ENCODE measurements at places on chromosomes 12 and 14.

- DNase-seq, result no peak
These were observed 55.9 kb downstream of the PLEKHA5 start for GRCh38 chr12:19185262-19185929.

GRCh38 chr14:38405851-38406635, 150.2 kb upstream of the CLEC14A start:
- peak; percentile 50 for DNase-seq

- DNase-seq, result no peak
These were observed 41.0 kb upstream of the PYGL start for GRCh38 chr14:50985124-50985858.

- no peak for DNase-seq
These were observed 34.1 kb upstream of the FZD10 start for GRCh38 chr12:130127912-130128789.

DNA sequence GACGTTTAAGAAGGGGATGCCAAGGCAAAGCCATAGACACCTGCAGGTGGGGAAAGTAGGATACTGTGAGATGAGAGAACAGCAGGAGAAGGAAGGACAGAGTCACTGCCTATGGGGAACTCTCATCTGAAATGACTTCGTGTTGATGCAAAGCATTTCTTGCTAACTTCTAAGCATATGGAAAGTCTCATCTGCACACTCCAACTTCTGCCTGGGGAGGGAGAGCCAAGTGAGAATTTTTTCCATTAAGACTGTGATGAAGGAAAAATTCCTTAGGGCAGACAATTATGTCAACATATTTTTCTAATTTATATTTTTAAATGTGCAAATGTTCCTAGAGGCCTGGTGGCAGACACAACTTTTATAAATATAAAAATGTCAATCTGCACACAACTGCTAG, 115.3 kb downstream of the IPO8 start:
- DNase-seq, result no peak

DNA sequence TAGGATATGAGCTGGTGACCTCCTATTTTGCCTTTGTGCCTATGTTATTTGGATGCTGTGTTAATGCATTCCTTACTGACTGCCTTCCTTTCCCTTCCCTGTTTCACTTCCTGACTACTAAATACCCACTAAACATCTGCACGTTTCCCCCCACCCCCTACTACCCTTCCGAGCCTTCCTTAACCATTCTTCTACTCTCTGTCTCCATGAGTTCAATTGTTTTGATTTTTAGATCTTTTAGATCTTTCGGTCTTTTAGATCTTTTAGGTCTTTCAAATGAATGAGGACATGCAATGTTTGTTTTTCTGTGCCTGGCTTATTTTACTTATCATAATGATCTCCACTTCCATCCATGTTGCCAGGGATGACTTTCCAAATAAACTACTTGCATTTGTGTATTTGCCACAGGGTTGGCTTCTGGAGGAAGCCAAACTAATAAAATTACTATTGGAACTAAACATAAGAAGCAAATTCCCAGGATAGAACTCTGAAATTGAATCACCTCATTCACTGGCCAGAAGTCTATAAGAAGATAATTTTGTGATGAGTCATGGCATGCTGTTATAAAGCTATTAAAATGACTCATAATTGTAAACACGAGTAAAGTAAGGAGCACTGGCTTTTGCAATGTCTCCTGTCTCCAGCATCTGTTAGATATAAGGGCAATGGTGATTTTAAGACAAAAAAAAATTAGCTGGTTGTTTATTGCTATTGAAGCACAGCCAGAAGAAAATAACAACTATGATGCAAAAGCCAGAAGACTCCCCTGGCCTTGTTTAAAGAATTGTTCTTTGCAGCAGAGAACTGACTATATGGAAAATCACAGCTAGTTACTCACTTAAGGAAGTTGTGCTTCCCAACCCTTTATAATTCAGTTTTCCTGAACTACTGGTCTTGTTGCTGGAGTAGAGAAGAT, 586.3 kb downstream of the LRFN5 start:
- peak; percentile 83 for DNase-seq

DNA sequence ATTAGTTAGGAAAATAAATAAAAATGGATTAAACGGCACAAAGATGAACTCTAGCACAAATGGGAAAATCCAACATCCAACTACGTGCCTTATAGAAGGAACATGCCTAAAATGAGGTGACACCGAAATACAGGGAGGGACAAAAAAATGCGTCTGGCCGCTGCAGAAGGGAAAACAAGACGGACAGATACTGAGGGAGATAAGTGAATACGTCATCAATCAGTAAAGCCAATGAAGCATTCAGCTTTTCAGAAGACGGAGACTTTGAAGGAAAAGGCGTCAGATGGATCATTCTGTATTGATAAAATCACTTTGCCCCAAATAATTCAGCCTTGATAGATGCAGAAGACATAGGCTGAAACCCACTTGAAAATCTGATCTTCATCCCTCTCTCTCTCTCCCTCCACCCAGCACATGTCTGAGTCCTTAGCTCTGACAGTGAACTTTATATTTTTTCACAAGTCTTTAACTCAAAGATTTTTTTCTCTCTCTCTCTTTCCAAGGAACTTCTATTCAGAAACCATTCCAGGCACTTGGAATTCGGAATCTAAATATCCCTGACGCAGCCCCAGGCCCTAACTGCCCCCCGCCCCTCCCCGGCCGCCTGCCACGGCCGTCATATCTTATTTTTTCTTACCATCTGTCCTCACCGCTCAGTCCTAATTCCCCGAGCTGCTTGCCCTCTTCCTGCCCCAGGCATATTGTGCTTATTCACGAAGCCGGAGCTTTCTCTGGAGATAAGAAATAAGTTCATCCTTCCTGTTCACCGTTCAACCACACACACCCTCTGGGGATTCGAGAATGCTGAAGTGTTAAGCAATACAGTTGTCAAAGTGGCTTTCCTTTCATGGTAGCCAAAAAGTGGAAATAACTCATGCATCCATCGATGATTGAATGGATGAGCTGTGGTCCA, 35.5 kb upstream of the RFLNA start:
- no peak for DNase-seq

DNA sequence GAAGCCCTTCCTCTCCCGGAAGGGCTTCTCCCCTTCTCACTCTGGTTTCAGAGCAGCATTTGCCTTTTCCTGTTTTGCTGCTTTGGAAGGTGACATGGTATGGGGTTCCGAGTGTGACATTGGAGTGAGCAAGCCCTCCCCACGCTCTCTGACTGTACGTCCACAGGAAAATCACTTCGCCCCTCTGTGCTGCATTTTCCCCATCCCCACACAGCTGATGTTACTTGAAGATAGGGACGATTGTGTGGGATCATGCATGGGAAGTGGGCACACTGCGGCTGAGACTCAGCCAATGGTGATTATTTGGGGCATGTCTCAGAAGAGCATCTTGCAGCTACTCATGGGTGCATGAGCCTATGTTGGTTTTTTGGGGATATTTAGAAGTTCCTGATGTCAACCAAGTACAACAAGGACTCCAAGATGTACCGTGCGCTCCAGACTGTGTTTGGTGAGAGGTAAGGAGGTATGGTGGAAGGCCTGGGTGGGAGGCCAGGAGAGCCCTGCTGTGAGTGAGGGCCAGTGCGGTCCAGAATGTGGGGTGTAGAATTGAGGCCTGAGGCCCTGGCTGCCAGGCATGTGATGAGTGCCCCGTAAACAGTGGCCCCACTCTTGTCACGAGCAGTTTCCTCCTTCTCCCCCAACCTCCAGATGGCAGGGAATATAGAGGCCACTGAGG, 15.1 kb downstream of the CYP46A1 start:
- DNase-seq, result no peak

DNA sequence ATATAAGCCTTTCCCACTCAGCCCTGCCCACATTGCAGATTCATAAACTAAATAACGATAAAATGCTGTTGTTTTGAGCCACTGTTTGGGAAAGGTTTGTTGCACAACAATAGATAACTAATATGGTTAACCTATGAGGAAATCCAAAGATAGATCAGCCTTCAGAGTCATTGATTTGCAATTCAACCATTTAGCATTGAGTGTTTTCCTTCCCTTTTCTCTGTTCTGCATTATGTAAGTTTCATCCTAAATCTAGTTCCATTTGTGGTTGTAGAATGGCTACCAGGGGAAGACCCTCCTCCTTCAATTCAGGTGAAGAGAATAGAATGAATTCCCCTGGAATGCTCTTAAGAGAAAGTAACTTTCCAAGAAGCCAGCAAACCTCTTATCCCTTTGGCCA, 19.6 kb downstream of the TC2N start:
- DNase-seq, result no peak

- DNase-seq, result peak; percentile 53
These were observed 144.1 kb upstream of the BTG1 start for GRCh38 chr12:92289629-92290349.

DNA sequence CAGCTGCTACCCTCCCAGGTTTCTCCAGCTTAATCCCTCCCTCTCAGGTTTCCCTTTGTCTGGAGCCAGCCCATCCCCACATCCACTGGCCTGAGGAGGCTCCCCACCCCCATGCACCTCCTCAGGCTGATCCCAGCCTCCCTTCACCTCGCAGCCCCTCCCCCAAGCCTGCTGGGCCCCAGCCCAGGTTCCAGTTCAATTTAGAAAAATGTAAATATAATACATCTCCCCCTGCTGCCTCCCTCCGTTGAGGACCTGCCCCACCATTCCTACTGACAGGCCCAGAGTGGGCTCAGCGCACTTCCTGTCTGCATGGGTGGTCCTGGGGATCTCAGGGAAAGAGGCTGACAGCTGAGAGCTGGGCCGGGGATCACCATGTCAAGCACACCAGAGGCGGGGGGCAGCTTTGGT, 155.8 kb downstream of the NTF3 start:
- DNase-seq, result no peak

DNA sequence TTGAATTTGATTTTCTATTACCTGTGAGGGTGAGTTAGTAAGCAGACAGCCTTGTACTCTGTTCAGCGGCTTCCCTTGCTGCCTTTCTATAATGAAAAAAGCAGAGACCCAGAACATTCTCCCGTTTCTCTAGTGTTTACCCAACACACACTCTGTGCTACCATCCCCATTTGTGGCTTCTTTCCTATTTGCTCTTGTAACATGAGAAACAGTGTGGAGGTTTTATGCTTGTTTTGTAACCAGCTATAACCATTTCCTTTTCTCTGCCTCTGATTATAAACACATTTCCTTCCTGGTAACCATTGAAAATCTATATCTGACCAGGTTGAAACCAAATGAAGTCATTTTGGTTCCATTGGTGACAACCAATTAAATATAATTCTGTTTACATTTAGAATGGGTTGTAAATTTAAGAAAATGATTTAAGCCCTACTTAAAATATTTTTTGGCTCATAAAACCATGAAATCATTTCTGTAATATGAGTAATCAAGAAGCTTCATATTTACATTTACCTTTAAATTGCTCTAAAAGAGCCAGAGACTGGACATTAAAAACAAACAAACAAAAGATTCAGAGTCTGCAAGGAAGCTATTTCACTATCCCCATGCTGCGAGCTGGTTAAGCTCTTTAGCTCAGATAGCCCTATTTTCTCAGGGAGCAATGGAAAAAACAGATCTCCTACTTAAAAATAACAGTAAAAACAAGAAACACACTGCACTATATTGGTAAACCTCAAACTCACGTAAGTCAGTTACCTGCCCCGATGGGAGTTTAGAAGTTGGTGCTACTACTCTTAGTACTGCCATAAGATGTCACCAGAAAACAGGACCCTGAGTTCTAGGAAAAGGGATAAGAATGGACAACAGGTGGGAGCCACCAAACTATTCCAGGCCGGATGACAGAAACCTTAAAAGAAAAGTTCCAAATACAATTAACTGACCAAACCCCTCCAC, 206.5 kb upstream of the EEA1 start:
- DNase-seq, result no peak

DNA sequence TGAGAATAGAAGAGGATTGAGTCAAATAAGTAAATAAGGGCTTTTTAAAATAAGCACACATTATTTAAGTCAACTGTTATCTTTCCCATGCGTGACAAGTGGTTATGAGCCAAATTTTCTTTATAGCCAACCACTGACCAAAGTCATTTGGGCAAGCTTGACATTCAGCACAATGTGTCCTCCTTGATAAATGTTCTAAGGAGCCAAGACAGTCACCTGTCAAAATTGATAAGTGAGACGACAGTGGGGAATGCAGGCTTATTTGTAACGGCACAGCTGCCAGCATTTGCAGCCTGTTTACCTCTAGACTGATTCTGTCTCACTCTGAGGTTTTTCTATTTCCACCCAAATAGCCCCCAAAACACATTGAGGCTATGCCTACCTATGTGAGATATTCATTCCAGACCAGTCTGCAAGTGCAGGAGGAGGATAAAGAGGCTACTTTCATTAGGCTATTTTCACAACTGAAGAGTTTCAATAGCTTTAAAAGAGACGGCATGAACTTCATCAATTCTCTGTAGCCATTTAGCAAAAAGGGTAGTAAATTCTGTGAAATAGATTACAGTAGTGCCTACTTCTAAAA, 339.5 kb downstream of the PDZRN4 start:
- no peak for DNase-seq

- no peak for DNase-seq
These were observed 1.7 kb downstream of the CYP27B1 start for GRCh38 chr12:57765003-57765697.

DNA sequence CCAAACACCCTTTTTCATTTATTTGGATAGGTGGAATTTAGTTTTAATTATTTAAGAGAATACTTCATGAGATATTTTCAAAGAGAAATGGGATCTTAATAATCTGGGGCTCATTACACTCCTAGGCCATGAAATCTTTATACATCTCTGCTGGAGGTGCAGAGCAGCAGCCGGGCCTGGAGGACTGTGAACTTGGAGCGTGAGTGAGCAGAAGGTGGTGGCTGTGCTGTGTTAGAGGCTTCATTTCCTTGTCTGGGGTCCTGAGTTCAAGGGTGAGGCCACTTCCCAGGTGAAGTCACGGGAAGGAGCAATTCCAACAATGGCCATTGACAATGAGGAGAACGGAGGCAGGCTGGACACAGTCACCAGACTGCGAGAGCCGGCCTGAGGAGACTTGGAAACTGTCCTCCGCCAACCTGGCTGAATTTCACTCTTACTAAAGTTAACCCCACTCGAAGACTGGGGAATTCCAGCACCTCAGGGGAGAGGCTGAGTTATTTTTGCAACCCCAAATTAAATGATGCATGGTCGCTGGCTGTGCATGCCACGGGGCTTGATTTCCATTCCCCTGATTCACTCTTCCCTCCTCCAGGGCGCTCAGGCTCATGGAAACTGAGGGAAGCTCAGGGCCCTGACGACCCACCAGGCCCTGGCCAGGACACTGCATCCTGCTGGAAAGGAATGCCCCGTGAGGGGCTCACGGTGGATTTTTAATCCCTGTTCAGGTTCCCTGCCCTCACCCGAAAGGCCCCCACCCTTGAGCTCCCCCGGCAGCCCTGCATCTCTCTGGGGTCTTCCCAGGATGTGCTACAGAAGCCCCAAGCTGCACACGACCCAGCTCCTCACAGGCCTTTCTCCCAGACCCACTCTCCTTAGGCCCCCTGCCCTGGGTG, 22.6 kb upstream of the TRAF3 start:
- DNase-seq, result no peak

- no peak for DNase-seq
These were observed 414.4 kb downstream of the DAD1 start for GRCh38 chr14:22174412-22175277.

GRCh38 chr14:58954901-58955861, 233.3 kb upstream of the DAAM1 start:
- no peak for DNase-seq

DNA sequence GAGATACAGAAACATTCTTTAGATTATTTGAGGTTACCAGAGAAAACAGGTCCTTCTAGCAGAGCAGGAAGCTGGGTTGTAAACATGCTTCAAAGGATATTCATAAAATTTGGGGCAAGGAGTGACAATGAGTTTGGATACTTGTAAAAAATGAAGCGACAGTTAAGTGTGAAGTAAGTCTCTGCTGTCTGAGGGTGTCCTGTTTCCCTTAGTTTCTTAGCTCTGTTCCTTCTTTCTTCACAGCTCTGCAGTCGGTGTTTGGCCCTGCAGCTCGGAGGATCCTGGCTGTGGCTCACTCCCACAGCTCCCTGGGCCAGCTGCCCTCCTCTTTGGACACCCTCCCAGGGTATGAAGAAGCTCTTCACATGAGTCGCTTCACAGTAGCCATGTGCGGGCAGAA, 10.8 kb downstream of the TMEM52B start:
- no peak for DNase-seq
